ENCODE measurements at places on chromosomes 12 and 14.

DNA sequence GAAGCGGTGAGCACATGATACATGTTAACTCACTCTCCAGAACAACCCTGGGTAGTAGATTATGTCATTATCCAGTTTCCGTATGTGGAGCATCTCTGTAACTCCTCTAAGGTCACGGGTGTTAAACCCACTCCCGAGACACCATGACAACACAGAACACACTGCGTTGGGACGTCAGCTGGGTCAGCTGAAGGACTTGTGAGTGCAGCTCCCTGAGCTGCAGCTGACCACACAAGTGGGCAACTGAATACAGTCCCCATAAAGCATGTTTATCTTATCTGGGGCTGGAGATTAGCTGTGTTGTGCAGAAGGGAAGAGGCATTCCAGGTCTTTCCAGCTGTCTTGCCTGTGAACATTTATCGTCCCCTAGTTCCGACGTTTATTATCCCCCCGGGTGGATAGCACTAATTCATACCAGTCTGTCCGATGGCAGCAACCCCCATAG lies 211.5 kb downstream of the CHST11 start:
- DNase-seq = no peak

DNA sequence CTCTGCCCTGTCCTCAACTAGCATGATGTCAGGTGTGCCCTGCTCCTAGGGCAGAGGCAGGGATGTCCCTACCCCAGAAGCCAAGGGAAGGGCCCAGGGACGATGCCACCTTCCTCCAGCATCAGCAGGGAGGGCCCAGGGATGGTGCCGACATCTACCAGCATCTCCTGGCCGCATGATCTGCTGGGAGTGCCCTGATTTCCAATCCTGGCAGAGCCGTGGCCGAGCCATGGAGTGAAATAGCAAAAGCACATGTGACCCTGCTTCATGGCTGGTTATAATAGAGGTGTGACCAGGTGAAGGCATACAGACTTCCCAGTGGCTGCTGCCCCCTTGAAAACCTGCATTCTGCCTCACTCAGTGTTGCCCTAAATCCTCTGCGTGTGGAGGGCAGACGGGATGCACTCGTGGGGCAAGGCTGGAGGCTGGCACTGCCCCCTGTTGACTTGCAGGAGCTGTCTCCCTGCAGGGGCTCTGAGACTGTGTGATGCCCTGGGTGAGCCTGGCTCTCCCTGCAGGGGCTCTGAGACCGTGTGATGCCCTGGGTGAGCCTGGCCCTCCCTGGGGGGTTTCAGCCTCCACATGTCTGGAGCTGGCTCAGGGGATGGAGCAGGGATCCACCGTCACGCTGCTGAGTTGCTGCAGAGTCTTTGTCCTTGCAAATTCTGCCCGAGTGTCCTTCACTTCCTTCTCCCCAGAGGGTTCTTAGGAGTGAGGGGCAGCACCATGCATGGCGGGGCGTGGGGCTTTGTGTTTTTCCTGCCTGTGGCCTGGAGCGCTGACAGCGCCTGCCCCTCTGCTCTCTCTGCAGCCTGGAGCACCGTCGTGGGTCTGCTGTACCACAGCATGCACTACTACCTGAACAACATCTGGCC lies 51.7 kb downstream of the ADGRD1 start:
- no peak for DNase-seq

DNA sequence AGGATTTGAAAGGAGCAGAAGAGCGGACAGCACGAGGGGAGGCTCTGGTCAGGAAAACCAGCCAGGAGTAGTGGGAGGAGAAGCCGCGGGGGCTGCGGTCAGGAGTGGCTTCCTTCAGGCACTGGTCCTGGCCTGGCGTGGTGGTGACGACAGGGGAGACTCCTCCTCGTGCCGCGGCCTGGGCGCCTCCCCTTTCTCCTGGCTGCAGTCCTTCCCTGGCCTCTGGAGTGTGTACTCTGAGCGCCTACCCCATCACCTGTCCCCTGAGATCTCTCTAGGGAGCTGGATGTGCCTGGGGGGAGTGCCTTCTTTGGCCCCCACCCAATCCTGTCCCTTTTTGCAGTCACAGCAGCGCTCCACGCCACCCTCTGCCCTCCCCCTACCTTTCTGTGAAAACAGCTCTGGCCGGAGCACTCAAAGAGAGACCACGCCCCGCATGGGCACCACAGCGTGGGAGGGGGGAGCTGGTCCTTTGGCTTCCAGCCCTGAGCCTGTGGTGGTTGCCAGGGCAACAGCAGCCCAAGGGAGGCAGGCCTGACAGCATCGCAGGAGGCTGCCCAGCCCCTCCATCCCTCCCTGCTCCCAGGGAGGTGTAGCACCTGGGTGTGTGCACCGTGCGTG lies 125.9 kb downstream of the CALM1 start:
- no peak for DNase-seq

- DNase-seq = no peak
Observed at GRCh38 chr12:94714378-94715114, 64.2 kb upstream of the TMCC3 start.

DNA sequence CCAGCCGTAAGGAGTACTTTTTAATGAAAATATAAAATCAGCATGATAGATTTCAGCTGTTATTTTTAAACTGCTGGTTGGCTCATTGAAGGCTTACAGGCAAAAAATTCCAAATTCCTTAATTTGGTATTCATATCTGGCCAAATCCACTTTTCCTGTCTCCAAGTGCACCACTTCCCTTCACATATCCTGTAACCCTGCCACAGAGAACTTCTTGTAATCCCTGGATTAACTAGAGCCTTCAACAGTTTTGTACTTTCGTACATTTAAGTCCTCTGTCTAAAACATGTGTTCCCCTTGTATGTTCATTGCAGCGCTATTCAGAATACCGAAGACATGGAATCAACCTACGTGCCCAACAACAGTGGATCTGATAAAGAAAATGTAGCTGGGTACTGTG lies 9.6 kb downstream of the PUS7L start:
- no peak for DNase-seq

GRCh38 chr12:20017802-20018201 lies 350.5 kb upstream of the PDE3A start:
- DNase-seq = no peak

GRCh38 chr12:66365718-66366490 lies 63.6 kb downstream of the HELB start:
- no peak for DNase-seq

DNA sequence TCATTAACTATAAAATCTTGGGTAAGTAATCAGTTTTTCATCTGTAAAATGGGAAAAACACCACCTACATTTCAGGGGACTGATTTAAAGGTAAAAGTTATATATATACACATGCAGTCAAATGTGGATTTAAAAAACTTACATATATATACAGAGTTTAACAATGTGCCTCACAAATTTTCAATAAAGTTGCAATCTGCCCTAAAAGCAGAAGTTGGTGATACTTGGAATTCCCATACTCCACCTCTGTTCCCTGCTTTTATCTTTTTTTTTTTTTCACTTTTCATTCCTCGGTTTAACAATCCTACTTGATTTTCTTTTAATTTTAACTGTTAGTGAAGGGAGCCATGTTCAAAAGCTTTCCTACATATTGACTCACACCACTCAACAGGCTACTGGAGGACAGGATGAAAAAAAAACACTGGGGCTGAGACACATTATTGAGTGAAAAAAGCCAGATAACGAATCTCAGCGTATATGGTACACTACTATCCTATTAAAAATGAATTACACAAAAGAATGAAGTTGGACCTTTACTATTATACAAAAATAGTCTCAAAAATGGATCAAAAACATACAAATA lies 24.3 kb downstream of the SPPL3 start:
- DNase-seq = no peak

GRCh38 chr12:90741611-90742010 lies 213.4 kb downstream of the CCER1 start:
- DNase-seq = no peak

DNA sequence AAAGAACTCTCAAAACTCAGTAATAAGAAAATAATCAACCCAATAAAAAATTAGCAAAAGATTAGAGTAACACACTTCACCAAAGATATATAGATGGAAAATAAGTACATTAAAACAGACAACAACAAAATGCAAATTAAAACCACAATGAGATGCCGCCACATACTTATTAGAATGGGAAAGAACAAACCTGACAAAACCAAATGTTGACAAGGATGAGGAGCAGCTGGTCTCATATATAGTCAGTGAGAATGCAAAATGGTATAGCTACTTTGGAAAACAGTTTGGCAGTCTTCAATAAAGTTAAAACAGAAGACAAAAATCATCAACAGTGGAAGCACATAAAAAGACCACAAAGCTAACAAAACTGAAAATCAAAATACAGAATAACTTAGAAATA lies 29.1 kb downstream of the CRY1 start:
- no peak for DNase-seq

DNA sequence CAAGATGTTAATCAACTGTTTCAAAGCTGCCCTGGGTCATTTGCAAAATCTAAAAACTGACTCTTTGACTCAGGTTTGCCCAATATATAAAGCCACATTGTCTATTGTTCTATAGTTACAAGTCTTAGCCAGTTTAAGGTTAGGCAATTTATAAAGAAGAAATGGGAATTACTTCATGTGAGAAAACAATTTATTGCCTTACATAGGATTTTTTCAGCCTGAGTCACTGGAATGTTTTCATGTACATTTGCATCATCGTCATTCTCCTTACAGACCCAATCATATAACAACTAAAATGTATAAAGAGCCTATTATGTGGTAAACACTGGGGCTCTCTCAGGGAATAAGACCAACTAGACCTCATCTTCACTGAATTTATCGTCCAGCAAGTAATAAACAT lies 100.3 kb upstream of the PLEKHG7 start:
- DNase-seq = no peak

DNA sequence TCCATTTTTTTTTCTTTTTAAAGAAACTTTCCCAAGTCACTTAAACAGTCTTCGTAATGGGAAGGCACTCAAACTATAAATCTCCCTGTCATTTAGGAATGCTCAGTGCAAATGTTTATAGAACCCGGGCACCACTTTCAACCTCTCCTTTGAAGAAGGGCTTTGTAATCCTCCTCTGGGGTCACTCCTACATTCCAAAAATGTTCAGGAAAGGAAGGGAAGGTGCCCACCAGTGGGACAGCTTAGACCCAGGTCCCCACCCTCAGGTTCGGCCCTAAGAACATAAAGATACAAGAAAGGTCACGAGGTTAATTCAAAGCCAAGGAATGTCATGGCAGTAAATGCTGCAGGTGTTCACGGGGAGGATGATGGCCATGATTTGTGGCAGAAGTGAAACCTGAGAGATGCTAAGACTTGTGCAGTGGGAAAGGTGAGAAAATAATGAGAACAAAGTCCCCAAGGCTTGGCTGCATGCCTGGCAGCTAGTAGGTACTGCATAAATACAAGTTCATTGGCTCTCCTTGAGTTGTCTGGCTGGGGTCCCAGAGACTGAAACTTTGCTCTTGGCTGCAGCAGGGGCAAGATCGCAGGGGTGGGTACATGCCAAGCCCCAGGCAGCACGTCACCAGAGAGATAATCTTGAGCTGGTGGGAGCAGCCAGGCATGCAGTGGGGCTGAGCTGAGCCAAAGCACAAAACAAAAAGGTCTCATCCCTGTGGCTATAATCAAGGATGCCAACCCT lies 21.1 kb downstream of the KRT18 start:
- DNase-seq = no peak

- DNase-seq = no peak
Observed at GRCh38 chr12:19910681-19911080, 457.7 kb upstream of the PDE3A start.

DNA sequence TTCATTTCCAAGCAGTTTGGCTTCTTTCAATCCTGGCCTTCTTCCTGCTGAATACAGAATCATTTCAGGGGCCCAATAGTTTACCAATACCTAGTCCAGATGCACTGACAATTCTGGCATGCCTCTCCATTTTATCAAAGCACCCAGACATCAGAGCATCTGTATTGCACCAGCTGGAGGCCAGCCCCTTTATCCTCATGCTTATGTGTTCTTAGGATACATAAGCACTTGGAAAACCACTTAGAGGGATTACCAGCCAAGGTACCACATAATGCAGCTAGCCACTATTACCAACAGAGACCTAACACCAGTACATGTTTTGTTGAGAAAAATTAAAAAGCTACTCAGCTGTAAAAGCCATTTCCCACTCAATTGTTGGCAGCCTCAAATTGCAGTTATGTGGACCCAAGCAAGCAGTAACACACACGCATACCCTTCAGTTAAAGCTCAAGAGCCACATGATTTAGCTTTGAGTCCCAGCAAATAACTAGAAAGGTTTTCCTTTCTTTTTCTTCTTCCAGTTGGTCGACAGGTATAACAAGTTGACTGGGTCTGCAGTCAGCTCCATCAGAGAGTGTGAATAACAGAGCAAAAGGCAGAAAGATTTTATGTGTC lies 263.8 kb downstream of the DIO2 start:
- DNase-seq = no peak

- DNase-seq = no peak
Observed at GRCh38 chr14:102008891-102009290, 44.5 kb downstream of the DYNC1H1 start.

DNA sequence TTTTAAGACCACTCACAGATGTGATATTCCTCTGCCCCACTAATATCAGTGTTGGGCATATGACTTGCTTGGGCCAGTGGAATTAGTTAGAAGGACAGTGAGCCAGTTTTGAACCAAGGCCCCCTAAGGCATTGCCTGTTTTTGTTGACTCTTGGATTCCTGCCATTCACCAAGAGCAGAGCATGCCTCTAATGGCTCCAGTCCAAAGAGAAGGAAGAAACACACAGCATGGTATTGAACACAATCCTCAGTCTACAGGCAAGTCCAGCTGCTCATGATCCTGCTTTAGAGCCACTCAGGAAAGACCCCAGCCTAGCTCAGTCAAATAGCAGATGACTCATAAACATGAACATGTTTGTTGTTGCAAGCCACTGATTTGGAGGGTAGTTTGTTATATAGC lies 1201.5 kb downstream of the BCL11B start:
- DNase-seq = no peak

- no peak for DNase-seq
Observed at GRCh38 chr12:64625243-64626077, 15.2 kb downstream of the RASSF3 start.

GRCh38 chr14:33693237-33693636 lies 257.6 kb downstream of the EGLN3 start:
- no peak for DNase-seq

DNA sequence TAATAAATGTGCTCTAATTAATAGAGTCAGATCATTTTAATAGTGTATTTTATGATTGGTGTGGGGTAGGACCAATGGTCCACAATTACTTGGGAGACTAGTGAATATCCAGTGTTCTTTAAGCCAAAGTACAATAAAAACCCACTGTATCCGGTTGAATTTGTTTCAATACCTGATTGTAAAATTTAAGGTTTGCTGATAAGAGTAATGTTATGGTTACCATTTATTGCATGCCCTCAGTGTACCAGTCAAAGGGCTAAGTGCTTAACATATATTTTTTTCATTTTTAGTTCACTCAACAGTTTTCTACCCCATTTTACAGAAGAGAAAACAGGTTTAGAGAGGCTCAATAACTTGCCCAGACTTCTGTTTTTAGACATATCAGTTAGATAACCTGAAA lies 97.9 kb upstream of the ATF1 start:
- no peak for DNase-seq

GRCh38 chr12:10307630-10308029 lies at the start of gene KLRD1:
Gene KLRD1, plus strand, starts transcription at chr12:10307870. Its CDS starts 208 bp downstream, at chr12:10308078.
- no peak for DNase-seq

DNA sequence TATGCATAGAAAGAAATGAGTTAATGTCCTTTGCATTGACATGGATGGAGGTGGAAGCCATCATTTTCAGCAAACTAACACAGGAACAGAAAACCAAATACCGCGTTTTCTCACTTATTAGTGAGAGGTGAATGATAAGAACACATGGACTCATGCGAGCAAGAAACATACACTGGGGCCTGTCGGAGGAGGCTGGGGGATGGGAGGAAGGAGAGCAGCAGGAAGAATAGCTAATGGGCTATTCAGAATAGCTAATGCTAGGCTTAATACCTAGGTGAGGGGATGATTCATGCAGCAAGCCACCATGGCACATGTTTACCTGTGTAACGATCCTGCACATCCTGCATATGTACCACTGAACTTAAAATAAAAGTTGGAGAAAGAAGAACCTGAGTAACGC lies 29.1 kb upstream of the SYT1 start:
- DNase-seq = no peak
